ENCODE measurements at places on chromosomes 7 and 10.

DNA sequence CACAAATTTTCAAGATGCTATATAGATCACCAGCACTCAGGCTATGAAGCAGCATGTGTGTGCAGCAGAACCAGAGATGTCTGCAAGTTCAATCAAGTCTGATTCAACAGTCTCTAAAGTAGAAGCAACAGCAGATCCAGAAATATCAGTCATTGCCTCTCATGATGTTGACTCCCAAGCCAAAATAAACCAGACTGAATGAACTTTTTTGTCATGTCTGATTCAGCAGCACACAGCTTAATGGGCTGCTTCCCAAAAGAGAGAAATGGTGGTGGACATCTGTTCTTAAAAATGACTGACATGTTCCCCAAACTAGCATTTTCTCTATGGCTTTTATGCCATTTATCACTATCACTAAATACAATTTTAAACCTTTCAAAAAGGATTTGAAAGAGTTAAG, 53.8 kb downstream of the TMEM26 start:
- no peak for DNase-seq

DNA sequence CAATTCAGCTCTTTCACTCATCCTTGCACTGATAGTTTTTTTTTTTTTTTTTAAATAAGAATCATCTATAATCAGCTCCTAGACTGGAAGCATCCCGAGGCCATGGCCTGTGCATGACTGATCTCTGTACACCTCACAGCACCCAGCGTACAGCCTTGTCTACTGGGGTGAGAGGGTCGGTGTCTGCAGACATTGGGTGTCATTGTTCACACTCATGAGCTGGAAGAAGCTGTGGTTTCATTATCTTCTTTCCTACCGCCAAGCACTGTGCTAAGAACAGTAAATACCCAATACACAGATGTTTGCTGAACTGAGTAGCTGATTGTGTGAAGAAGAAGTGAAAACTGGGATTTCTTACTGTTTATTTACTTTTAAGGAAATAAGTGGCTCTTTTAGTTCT, 123.6 kb downstream of the CLEC2L start:
- DNase-seq, result no peak

GRCh38 chr7:78673272-78673671, 780.2 kb downstream of the MAGI2 start:
- DNase-seq, result no peak

- DNase-seq, result no peak
These were observed 67.8 kb downstream of the EGFR start for GRCh38 chr7:55086413-55087201.

DNA sequence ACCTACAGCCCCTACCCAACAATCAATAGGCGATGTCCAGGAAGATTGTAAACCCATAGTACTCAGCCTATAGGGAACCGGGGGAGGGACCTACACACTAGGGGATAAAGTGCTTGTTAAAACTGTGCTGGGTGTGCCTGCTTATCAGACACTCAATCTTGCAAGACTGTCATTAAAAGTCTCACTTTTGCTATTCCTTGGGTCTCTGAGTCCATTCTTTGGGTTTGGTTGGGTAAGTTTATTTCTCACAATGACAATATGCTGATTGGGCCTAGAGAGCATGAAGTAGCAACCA, 45.6 kb downstream of the PTPRE start:
- no peak for DNase-seq

DNA sequence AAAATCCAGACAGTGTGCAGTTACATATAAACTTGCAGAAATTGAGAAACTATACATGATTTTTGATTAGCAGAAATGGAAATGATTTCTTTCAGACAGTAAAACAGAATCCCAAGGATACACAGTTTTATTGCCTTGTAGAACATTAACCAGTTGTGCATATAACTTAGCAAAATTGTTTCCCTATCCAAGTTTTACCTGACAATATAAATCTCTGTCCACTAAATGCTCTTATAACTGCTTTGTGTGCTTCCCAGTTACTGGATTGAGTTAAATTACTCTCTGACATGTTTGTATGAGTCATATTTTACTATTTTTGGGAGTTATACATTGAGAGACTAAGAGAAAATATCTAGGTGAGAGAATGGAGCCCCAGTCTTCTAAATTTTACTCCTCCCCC, 563.4 kb downstream of the SH2D4B start:
- no peak for DNase-seq

DNA sequence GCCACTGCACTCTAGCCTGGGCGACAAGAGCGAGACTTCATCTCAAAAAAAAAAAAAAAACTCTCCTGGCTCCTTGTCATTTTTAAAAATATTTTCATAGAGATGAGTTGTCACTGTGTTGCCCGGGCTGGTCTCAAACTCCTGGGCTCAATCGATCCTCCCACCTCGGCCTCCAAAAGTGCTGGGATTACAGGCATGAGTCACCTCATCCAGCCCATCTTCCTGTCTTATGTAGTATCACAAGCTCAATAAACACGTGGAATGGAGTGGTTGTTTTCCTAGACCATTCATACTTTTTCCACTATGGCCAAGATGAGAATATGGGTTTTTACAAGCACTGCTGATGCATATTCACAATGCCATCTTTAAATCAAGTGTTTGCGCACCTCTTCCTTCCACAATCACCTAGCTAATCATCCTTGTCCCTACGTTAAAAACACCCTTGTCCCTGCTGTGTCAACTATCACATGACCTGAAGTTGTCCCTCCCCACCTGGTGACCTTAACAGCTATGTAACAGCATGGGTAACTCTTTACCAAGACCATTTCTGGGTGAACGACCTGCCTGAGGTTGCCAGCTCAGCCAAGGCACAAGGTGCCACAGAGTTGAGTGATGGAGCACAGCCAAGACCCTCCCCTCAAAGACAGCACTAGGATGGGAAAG, 21.3 kb downstream of the DLG5 start:
- DNase-seq, result peak; percentile 86

GRCh38 chr10:58280477-58280876, 11.5 kb downstream of the CISD1 start:
- no peak for DNase-seq
